ENCODE measurements at places on chromosomes 3 and 15. TPM values are rescaled to one million over a fixed set of nuclear protein-coding genes. Genes with fewer than 3 reads are reported as not detected.

The CTXN2 gene
- not detected for total RNA-seq

The CHRNB4 gene
- not detected for total RNA-seq

The HYKK gene
- 5.1 TPM for total RNA-seq

The TTC21A gene
- 8.5 TPM for total RNA-seq

The PIGZ gene
- total RNA-seq: 2.9 TPM

The SPTBN5 gene
- 0.36 TPM for total RNA-seq
